ENCODE measurements at places on chromosomes 7 and 10.

- DNase-seq = no peak
These were observed 164.6 kb upstream of the KCTD7 start for GRCh38 chr7:66464059-66464458.

- DNase-seq = no peak
These were observed 338.1 kb upstream of the SEMA3C start for GRCh38 chr7:81256991-81257390.

DNA sequence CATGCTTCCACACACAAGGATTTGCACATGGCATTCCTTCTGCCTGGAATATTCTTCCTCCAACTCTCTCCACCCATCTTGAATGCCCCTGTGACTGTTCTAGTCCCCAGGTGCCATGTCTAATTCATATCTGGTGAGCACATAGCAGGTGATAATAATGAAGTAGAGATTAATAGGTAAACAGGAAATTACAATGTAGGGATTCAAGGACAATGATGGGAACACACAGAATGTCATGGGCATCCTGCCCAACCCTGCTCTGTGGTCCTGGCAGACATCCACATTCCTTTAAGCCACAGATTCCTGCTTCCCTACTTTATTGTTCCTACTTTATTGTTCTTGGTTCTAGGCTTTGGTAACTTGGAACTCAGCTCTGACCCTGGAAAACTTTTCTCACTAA, 115.8 kb downstream of the THSD7A start:
- no peak for DNase-seq

DNA sequence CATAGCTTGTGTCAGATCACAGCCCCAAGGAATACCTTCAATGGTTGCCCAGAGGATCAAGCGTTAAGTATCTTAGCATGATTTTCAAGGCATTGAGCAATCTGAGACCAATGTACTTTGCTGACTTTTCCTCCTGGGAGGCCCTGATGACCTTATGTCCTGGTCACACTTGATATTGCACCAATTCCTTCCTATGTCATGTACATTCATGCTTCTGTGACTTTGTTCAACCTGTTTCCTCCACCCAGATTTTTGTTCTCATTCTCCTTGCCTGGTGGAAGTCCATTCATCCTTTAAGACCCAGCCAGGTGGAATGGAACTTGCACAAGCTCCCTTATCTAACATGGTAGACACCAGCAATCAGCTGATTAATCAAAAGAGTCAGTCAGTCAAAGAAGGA, 160.8 kb downstream of the PFKFB3 start:
- no peak for DNase-seq

GRCh38 chr7:45680776-45681175, 106.6 kb downstream of the ADCY1 start:
- DNase-seq = no peak

DNA sequence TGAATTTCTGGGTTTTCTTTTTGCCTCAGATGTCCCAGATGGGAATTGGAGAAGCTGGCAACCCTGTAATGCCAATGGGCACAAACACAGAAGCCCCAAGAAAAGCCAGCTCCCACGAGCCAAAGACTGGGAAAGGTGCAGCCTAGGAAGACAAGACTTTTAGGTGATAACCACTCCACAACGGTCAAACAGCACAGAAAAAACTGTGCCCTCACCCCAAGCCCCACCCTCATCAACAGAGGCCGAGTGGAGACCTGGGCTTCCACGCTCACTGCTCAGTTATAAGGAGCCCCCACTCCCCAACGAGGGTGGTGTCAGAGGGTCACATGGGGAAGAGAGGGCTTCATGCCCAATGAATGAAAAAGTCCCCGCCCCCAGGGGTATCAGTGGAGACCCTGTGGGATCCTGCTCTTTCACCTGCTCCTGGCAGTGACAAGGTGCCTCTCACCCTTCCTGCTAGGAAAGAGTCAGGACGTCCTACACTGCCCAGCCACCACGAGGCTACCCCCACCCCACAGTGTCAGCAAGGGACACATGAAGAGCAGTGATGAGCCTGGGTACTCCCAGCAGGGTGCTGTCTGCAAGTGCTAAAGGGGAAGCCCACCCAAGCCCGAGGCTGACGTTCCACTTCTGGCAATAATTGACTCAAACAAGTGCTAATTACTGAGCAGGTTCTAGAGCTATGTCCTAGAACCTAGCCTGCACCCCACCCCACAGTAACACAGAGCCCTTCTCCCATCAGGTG, 8.3 kb downstream of the TMEM273 start:
- no peak for DNase-seq

GRCh38 chr7:1733206-1733907, 63.3 kb downstream of the ELFN1 start:
- no peak for DNase-seq

DNA sequence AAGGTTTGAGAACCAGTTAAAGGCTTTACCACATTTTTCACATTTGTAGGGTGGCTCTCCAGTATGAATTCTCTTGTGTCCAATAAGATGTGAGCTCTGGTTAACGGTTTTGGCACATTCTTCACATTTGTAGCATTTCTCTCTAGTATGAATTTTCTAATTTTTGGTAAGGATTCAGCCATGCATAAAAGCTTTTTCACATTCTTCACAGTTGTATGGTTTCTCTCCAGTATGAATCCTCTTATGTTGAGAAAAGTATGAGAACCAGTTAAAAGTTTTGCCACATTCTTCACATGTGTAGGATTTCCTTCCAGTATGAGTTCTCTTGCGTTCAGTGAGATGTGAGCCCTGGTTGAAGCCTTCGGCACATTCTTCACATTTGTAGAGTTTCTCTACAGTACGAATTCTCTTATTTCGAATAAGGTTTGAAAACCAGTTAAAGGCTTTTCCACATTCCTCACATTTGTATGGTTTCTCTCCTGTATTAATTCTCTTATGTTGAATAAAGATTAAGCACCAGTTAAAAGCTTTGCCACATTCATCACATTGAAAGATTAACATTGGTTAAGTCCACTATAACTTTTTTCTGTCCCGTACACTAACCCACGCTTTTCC, 33.2 kb upstream of the ZNF479 start:
- DNase-seq = no peak

DNA sequence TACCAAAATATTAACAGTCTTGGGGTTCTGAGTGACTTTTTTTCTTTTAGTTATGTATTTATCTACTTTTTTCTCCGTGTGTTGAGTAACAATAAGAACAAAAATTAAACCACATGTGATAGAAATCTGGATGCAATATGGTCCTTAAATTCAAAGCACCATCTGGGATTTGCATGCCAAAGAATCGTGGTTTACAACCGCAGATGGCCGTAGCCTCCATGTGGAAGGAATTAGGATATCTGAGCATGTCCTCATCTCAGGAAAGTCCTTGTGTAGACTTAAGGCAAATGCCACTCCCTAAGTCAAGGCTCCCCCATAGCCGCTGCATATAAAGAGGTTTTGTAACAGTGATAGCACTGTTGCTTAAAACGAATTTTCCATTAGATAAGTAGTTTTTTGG, 304.0 kb downstream of the ZEB1 start:
- no peak for DNase-seq

GRCh38 chr10:50604049-50604640, 19.6 kb downstream of the SGMS1 start:
- no peak for DNase-seq

DNA sequence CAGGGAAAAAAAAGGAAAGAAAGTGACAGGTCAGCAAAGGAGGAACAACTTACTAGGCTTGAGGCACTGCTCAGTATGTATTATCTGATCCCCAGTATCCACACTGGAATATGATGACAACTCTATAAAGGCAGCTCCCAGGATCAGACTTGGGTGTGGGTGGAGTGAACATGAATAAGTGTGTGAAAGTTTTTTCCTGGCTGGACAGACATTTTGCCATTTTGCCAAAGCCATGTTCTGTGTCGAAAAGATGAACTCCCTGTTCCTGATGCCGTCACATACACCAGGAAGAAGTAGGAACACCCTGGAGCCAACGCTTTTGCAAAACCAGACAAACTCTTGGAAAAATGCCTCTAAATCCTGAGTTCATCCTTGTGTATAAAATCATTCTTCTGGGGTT, 143.2 kb upstream of the MEOX2 start:
- DNase-seq = peak; percentile 38

DNA sequence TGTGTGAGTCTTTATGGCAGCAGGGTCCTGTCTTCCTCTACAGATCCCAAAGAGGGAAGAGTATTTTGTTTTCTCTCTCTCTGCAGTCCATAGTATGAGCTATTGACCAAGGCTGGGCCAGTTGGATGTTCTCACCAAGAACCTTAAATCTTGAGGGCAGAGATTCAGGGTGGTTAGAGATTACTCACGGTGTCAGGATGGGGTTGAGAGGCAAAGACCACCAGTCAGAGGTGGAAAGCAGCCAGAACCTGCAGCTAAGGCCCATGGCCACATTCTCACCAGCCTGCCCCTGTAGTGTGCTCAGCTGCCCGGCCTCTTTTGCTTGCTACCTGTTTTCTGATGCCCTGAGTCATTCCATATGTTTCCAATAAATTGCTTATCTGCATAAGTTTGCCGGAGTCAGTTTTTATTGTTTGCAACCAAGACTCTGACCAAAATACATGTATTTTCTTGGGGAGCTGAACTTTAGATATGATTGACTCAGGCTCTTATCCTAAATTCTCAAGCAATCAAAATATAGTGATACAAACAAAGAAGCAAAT, 67.0 kb downstream of the MAP3K8 start:
- DNase-seq = no peak

DNA sequence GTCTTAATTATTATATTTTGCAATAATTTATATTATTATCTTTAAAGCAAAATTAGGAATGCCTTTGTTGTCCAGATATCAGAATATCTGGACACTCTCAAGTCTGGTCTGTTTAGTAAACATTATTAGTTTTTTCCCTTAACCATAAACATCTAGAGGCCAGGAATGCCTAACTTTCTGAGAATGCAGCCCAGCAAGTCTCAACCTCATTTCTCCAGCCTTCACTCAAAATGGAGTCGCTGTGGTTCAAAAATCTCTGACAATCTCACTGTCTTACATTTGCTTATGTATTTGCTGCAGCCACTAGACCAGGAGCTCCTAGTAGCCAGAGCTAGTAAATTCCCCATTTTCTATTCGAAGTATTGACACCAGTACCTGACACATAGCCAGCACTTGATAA, 49.7 kb upstream of the INHBA start:
- no peak for DNase-seq

DNA sequence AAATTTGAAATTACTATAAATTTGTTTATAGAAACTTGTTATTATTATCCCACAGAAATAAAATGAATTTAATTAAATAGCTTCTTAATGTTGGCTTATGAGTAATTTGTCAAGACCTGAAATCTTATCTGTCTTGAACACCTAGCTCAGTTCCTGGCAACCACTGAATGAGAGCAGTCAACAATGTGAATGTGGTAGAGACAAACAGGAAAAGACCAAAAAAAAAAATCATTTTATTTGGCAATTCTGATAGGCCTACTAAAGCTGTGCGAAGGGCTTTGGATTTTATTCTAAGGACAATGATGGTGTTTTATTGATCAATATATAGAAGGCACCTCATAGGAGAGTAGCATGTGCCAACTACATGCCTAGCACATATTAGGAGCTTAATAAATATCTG, 127.8 kb upstream of the RSU1 start:
- DNase-seq = no peak

- no peak for DNase-seq
These were observed 67.6 kb downstream of the CREB3L2 start for GRCh38 chr7:137934176-137934826.

GRCh38 chr10:4813496-4813895, 12.5 kb upstream of the AKR1E2 start:
- no peak for DNase-seq

DNA sequence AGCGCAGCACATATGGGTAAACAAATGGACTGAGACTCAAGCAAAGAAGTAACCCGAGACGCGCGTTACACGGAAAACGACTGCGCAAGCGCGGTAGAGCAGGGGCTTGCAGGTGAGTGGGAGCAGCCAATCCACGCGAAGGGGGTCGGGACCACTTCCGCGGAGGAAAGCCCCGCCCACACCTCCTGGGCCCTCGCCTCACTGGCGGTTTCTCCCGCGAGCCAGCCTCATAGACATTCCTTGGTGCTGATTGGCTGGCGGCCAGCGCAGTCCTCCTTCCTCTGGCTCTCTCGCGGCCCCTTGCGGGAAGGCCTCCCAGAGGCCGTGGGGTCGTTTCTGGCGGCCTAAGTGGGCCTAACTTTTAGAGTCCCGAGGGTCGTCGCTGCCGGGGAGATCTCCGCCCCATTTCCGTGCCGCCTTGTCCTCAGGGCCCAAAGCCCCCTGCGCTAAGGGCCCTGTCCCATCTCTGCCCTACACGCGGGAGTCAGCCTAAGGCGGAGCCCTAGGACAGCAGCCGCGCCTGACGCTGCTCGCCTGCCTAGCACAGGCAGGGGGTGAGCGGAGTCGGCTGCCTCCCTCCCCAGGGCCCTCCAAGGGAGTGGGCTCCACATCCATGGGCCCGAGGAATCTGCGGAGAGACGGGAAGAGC, 9.1 kb upstream of the FXYD4 start:
- peak; percentile 89 for DNase-seq

DNA sequence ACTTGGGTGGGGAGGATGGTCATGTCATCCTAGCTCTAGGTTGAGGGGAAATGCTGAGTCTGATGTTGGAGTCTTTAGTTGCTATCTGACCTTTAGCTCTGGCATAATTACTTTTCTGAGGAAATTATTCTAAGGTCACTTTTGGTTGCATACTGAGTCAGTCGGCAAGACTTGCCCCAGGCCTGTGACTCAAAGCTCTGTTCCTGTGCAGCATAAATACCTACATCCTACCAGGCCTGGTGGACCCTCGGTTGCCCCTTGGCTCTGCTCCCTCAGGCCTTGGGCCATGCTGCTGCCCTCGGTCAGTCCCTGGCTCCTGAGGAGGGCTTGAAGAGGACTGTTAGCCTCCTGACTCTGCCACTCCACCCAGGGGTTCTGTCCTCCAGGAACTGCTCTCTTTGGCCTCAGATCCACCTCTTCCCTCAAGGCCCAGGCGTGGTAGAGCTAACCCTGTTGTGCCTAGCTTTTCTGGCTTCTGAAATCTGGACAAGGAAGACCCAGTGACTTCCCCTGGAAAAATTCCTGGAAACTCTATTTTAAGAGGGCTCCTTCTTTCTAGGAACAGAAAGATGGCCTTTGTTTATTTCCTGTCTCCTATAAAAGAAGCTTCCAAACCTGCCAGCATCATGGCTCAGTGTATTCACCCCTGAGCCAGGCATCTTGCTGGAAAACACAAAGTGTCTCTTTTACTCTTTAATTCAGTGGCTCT, 71.2 kb downstream of the TMEM178B start:
- DNase-seq = no peak

GRCh38 chr7:115831371-115831770, 199.2 kb downstream of the TFEC start:
- no peak for DNase-seq

Data from uterus (tissue), 4 donors.